ENCODE measurements at places on chromosomes 2 and 18.

GRCh38 chr18:44917216-44918141 is 236.8 kb downstream of the SETBP1 start:
- DNase-seq: peak; percentile 28

DNA sequence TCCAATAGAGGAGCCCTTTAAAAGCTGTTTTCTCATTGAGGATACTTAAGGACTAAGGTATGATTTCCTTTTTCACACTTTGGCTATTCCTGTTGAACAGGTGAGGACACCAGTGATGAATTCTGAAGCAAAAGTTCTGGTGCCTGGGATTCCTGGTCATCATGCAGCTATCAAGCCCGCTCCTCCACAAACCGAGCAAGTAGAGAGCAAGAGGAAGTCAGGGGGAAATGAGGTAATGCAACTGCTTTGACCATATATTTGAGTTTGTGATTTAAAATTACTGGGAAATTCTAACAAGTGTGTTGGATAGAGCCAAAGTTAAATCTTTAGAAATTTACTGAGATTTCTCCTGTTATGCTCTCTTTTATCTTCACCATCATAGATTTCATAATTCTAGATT is 33.0 kb downstream of the WDR43 start:
- no peak for DNase-seq

GRCh38 chr2:88737385-88737784 is 45.9 kb downstream of the RPIA start:
- DNase-seq: peak; percentile 93

- no peak for DNase-seq
Observed at GRCh38 chr2:62144689-62145477, 51.0 kb upstream of the B3GNT2 start.

Data from fibroblast of the aortic adventitia (primary cell).